ENCODE measurements at places on chromosomes 12 and 14.

- DNase-seq = no peak
Measured at GRCh38 chr14:92500491-92500941, 13.1 kb upstream of the RIN3 start.

- no peak for DNase-seq
Measured at GRCh38 chr14:89085737-89086382, 261.4 kb downstream of the TTC8 start.

GRCh38 chr14:67186172-67186768 is 3.0 kb upstream of the GARIN2 start:
- no peak for DNase-seq

GRCh38 chr14:48325486-48325885 is 650.1 kb upstream of the MDGA2 start:
- DNase-seq = no peak

GRCh38 chr12:66516561-66516960 is 162.3 kb downstream of the GRIP1 start:
- DNase-seq = peak; percentile 3

DNA sequence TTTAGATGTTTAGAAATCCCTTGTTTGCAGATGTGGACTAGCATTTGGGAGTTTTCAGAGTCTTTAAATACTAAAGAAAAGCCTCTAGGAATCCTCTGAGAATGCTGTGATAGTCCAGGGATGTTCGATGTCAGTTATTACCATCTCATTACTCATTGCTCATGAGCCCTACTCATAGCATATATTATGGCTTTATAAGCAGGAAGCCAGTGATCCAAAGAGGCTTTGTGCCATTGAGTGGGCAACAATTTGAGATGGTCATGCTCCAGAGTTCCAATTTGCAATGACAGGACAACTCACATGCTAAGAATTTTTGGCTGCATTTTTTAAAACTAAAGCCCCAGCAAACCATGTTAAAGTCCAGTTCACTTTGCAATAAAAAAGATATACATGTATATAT is 163.0 kb downstream of the OTOGL start:
- DNase-seq = no peak

- DNase-seq = no peak
Measured at GRCh38 chr14:100611811-100612480, 24.7 kb upstream of the BEGAIN start.

- DNase-seq = no peak
Measured at GRCh38 chr12:45278447-45278846, 62.6 kb downstream of the ANO6 start.

GRCh38 chr14:90553921-90554336 is 157.1 kb downstream of the CALM1 start:
- DNase-seq = no peak

GRCh38 chr12:96359328-96359727 is 40.9 kb downstream of the CDK17 start:
- DNase-seq = no peak

- DNase-seq = peak; percentile 59
Measured at GRCh38 chr14:51328064-51328771, 88.2 kb downstream of the TMX1 start.

All from brain microvascular endothelial cell (primary cell).